ENCODE measurements at places on chromosomes 3 and 15. TPM values are rescaled to one million over a fixed set of nuclear protein-coding genes. Genes with fewer than 3 reads are reported as not detected.

Gene MYO5C
- 7.8 TPM for total RNA-seq

Gene CFAP44
- 8.6 TPM for total RNA-seq

Gene TMC3
- total RNA-seq: not detected

Gene TLE3
- 89.9 TPM for total RNA-seq

Gene KLHL24
- 62.6 TPM for total RNA-seq

Gene RASGRP1
- total RNA-seq: 3.1 TPM

Gene NR1I2
- not detected for total RNA-seq

DNA sequence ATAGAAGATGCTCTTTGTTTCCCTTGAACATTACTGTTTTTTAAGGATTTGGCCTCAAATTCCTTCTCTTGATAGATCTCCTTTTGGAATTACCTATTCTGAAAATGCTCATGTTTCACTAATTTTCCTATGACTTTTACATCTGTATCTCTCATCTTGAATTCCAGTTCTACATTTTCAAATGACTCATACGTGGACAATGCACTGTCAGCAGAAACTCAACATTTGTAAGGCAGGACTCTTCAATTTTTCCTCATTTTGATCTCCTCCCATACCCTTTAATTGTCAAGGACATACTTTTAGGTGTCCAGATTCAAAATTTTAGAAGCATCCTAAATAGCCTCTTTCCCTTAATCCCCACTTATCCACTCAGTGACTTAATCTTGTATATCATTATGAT is 341.0 kb upstream of the RASGRP1 start:
- H3K27ac ChIP-seq: no peak overlapping the region
- H3K36me3 ChIP-seq: no peaks in the 10 kb centered on the region
- no peak overlapping the region for H3K4me3 ChIP-seq

DNA sequence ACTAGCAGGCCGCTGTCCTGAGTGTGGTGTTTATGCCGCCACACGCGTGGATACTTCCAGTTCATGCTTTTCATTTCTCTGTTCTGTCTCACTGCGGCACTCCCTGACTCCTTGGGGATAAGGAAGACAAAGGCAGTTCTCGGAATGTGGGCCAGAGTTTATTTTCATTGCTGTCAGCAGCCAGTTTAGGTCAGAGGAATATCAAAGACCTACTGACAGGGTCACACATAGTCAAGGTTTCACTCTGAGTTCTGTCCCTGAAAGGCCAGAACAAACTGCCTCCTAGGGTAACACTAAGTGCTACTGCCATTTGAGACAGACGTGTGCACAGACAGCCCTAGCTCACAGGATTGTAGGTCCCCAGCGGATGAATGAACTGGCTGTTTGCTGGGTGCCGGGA is 27.3 kb upstream of the SPTBN5 start:
- no peak overlapping the region for H3K4me3 ChIP-seq
- no peaks in the 10 kb centered on the region for H3K4me1 ChIP-seq
- H3K36me3 ChIP-seq: no peaks in the 10 kb centered on the region
- peak overlapping the region; percentile 9 for H3K27ac ChIP-seq
- no peak for DNase-seq

- H3K27ac ChIP-seq: no peak overlapping the region
- H3K4me1 ChIP-seq: no peaks in the 10 kb centered on the region
- H3K36me3 ChIP-seq: no peaks in the 10 kb centered on the region
- no peak for DNase-seq
- H3K4me3 ChIP-seq: no peak overlapping the region
These were observed 4.0 kb upstream of the CCR1 start for GRCh38 chr3:46212101-46212500.

DNA sequence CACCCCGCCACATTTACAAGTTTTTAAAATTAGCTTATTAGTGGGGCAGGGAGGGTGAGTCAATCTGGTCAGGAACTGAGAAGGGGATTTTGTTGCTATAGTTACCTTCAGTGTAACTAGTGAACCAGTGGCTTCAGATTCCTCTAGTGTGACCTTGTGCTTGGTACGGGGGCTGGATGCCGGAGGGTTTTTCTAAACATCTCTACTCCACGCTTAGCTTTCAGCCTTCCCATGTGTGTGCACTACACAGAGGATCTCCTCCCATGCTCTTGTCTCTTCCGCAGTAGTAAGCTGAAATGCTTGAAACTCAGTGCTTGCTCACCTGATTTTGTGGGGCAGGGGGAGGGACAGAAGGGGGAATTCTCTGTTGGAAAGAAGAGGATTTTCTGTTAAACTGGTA is 67.9 kb upstream of the AKAP13 start:
- DNase-seq: no peak
- H3K4me1 ChIP-seq: no peaks in the 10 kb centered on the region
- H3K27ac ChIP-seq: no peak overlapping the region
- H3K27me3 ChIP-seq: no peaks in the 10 kb centered on the region
- H3K4me3 ChIP-seq: no peak overlapping the region

DNA sequence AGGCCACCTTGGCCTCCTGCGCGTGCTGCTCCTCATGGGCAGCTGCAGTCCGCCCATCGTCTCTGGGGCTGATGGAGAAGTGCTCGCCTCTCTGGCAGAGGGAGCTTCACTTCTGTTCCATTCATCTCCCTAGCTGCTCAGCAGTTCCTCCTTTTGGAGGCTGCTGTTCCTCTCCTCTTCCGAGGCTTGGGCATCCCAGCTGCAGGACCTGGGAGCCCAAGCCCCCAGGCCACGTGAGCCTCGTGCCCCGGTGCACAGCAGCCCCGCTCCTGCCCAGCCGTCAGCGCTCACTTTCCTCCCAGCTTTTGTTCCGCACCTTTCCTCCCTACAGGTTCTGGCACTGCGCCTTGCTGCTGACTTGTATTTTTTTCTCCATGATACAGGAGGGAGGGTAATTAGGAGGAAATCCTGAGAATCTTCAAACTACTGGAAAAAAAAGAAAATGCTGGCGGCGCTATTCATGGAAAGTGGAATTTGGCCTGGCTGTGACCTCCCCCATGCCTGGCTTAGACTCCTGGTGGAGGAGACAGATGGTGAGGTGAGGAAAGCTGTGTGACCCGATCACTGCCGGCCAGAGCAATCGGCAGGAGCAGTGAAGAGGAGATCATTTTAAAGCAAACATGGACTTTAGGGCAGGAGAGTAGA is 210.1 kb downstream of the CHST2 start:
- no peak for DNase-seq
- H3K4me3 ChIP-seq: no peak overlapping the region
- no peaks in the 10 kb centered on the region for H3K27me3 ChIP-seq
- H3K36me3 ChIP-seq: no peaks in the 10 kb centered on the region
- H3K27ac ChIP-seq: no peak overlapping the region

GRCh38 chr3:150218236-150218635 is 189.9 kb upstream of the TSC22D2 start:
- no peak overlapping the region for H3K4me3 ChIP-seq
- no peak for DNase-seq

DNA sequence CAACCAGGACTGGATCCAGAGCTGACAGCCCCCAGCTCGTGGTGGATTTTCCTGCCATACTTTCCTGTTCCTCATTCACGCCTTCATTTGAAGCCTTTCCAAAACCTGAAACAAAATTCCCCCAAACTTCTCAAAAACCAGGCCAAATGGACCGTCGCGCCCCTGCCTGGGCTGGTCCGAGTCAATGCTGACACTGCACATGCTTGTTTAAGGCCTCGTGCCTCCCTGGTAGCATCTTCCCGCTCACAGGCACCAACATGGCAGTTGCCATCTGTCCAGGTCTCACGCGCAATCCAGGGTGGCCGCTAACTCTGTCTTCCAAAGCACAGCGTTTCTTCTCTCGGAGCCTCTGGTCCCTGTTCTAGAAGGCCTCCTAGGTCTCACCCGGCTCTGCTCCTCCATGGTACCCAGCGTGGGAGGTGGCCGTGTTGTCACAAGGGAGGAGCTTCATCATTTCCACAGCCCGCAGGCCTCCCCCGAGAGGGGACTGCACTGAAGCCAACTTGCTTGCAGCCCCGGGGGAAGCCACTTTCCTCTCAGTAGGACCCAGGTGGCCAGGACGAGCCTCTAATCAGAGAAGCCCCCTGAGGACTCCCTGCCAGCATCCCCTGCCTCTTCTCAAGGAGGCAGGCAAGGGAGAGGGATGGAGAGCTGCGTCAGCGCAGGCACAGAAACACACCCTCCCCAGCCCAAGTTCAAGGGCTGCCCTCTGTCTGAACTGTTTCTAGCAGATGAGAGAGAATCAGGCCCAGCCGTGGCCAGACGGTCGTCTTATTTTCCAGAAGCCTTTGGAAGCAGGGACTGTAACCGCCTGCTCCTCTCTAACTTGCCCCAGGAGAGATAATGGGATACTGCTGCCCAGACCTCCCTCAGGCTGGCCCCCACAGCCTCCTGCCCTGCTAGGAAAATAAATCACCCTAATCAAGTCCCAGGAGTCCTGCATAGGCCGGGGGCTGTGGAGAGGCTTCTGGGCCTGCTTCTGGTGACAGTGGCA is 152.8 kb upstream of the TLE3 start:
- no peaks in the 10 kb centered on the region for H3K27me3 ChIP-seq
- H3K27ac ChIP-seq: no peak overlapping the region
- no peak for DNase-seq
- no peaks in the 10 kb centered on the region for H3K4me1 ChIP-seq
- H3K4me3 ChIP-seq: no peak overlapping the region
- H3K36me3 ChIP-seq: no peaks in the 10 kb centered on the region

- no peaks in the 10 kb centered on the region for H3K4me1 ChIP-seq
- H3K4me3 ChIP-seq: no peak overlapping the region
- no peak overlapping the region for H3K27ac ChIP-seq
- no peak for DNase-seq
These were observed 1.1 kb downstream of the SPATA12 start for GRCh38 chr3:57061556-57061955.

GRCh38 chr15:100818927-100819326 is 60.7 kb upstream of the ALDH1A3 start:
- H3K4me3 ChIP-seq: no peak overlapping the region
- H3K27me3 ChIP-seq: no peaks in the 10 kb centered on the region
- no peak overlapping the region for H3K27ac ChIP-seq
- no peaks in the 10 kb centered on the region for H3K36me3 ChIP-seq
- DNase-seq: no peak
- H3K4me1 ChIP-seq: no peaks in the 10 kb centered on the region

DNA sequence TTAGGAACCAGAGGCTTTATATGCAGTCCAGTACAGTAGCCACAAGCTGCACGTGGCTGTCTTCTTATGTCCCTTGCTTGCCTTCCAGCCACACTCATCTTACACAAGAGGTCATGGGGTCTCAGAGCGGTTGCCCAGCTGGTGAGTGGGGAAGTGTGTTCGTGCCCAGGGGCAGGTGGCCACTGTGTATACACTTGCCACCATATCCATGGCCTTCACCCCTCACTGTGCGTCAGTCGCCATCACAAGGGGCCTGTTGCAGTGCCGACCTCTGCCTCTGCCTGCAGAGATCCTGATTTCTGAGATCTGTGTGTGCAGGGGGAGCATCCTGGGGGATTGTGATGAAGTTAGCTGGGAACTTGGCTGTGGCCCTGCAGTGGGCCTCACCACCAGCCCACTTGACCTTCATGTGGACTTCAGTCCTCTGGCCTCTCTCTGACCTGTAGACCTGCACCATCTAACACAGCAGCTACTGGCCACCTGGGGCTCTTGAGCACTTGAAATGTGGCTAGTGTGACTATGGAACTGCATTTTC is 43.1 kb upstream of the SACM1L start:
- no peaks in the 10 kb centered on the region for H3K27me3 ChIP-seq
- no peaks in the 10 kb centered on the region for H3K36me3 ChIP-seq
- H3K4me1 ChIP-seq: no peaks in the 10 kb centered on the region
- H3K27ac ChIP-seq: peak overlapping the region; percentile 92

DNA sequence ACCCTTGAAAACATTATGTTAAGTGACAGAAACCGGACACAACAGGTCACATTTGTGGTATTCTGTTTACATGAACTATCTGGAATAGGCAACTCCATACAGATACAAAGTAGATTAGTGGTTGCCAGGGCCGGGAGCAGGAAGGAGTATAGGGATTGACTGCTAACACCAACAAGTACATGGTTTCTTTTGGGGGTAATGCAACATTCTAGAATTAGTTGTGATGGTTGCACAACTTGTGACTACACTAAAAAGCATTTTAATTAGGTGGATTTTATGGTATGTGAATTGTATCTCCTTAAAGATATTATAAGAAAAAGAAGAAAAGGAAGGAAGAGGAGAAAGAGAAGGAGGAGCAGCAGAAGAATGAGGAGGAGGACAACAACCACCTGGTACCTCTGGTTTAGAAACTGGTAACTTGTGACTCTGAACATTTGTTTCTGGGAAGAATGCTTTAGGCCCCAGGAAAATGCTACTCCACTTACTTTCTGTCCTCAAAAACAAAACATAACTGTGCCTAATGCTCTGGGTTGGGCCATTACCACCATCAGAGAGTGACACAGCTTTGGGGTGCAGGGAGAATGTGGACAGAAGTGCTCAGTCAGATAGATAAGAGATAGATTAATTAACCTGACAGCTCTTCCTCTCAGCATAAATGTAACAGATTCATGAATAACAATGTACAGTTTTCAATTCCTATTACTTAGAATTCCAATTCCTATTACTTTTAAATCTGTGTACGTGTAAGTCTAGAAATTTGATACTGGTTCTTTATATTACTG is 20.3 kb downstream of the SETMAR start:
- H3K27ac ChIP-seq: no peak overlapping the region
- DNase-seq: no peak
- H3K27me3 ChIP-seq: no peaks in the 10 kb centered on the region
- no peak overlapping the region for H3K4me3 ChIP-seq
- no peaks in the 10 kb centered on the region for H3K36me3 ChIP-seq

DNA sequence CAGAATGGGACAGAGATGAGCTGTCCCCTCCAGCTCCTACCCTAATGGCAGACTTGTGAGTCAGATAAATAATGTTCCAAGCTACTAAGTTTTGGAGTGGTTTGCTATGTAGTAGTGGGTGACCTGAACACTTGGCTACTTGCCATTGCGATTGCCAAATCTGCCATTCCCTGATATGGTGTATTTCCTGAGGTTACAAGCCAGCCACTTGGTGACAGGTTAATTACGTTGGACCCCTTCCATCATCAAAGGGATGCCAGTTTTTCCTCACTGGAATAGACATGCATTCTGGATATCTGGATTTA is 33.6 kb downstream of the MORF4L1 start:
- H3K4me1 ChIP-seq: no peaks in the 10 kb centered on the region
- peak overlapping the region; percentile 66 for H3K27ac ChIP-seq

GRCh38 chr15:51801391-51801835 is 28.0 kb upstream of the TMOD3 start:
- no peak overlapping the region for H3K27ac ChIP-seq
- H3K4me3 ChIP-seq: no peak overlapping the region
- H3K4me1 ChIP-seq: no peaks in the 10 kb centered on the region
- DNase-seq: no peak

- H3K4me1 ChIP-seq: no peaks in the 10 kb centered on the region
- H3K4me3 ChIP-seq: no peak overlapping the region
- no peaks in the 10 kb centered on the region for H3K36me3 ChIP-seq
- no peaks in the 10 kb centered on the region for H3K27me3 ChIP-seq
These were observed 84.7 kb upstream of the PTX3 start for GRCh38 chr3:157351981-157352380.

GRCh38 chr3:30457081-30457480 is 149.3 kb upstream of the TGFBR2 start:
- no peaks in the 10 kb centered on the region for H3K36me3 ChIP-seq
- H3K27me3 ChIP-seq: no peaks in the 10 kb centered on the region
- DNase-seq: no peak

Data from aorta (tissue), 5 donors.